ENCODE measurements at places on chromosomes 1 and 21. TPM values are rescaled to one million over a fixed set of nuclear protein-coding genes. Genes with fewer than 3 reads are reported as not detected.
A peak's percentile ranks its signal among the peaks of the same experiment; 100 is the strongest.

Gene C1orf74
- total RNA-seq, result 2.5 TPM

Gene OR2L5
- not detected for total RNA-seq

GRCh38 chr1:39892601-39893595 is 8.8 kb downstream of the MYCL start:
- no peak for DNase-seq

- no peak for DNase-seq
These were observed 147.0 kb upstream of the RUNX1 start for GRCh38 chr21:35196128-35196527.

DNA sequence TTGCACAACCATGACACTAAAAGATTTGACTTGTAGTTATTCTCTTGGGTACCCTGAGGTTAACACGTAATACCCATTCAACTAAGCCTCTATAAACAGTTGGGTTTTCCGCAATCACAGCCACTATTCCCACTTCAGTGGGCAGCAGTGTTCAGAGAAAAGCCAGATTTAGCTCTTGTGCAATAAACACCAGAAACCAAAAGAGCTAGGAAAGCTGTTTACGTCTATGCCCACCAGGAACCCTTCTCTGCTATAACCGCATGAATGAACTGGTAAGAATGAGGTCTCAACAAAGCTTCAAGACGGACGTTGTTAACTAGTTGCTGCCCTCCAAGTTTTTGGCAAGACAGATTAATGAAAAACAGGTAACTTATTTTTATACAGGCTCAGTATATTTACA is 101.3 kb downstream of the SLC45A1 start:
- DNase-seq, result no peak

DNA sequence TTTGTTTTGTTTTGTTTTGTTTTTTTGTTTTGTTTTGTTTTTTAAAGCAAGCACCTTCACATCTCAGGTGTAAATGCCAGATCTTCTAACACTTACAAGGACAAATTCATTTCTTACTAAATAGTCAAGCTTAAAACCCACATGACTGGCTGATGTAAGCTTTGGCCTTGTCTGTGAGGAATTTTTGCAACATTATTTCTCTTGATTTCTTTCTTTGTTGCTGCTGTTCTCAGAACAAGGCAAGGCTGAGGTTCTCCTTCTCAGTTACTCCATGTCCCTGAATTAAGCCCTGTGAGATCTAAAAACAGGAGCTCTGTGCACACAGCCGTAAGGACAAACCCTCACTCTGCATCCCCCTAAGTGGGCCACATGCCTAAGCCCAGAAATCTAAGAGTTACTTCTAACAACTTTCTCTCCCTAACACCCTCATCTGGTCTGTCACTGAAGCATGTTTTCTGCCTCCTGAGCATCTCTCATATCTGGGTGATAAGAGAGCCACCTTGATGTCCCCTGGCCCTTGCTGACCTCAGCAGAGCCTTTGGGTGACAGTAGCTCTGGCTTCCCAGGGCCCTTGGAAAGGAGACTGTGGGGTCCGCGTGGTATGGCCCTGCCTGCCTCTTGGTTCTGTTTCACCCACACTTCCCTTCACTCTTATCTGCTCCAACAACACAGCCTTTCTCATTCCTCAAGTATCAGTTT is 81.2 kb upstream of the HOOK1 start:
- no peak for DNase-seq

- no peak for DNase-seq
These were observed 9.6 kb downstream of the UQCRHL start for GRCh38 chr1:15797614-15798390.

- no peak for DNase-seq
These were observed 11.3 kb downstream of the C1orf116 start for GRCh38 chr1:207021139-207021861.

DNA sequence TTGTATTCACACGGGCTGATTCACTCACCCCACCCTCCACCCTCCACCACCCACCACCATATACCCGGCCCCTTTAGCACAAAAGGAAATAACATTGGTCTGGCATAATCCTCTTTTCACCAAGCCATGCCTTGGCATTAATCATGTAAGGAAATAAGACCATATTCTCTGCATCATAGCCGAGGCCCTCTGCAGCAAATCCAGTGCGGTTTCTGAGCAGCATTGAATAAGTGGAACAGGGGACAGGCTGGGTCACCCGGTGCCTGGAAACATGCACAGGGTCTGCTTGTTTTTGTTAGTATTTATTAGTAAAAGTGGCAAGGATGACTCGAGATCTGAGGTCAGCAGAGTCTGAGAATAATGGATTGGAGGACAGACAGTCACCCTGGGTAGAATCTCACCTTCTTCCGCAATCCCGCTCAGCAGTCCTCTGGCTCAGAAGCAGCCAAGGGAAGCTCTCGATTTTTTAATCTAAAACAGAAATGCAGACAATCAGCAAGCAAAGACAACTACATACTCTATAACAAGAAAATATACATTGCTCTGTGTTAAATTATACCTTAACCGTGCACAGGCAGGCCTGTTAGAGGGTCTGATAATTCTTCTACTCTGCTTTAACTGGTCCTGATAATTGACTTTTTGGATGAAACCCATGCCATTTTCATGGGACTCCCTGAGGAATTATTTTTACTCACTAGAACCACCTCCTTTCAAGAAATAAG is 52.4 kb upstream of the CDC42BPA start:
- DNase-seq, result no peak

- peak; percentile 52 for DNase-seq
These were observed 1.4 kb upstream of the SRRM1 start for GRCh38 chr1:24641646-24642151.
